ENCODE measurements at places on chromosomes 1 and 21. TPM values are rescaled to one million over a fixed set of nuclear protein-coding genes. Genes with fewer than 3 reads are reported as not detected.

- DNase-seq, result no peak
Measured at GRCh38 chr1:63116016-63116415, 206.4 kb upstream of the FOXD3 start.

- no peak for DNase-seq
Measured at GRCh38 chr1:71650119-71650518, 569.3 kb upstream of the ZRANB2 start.

DNA sequence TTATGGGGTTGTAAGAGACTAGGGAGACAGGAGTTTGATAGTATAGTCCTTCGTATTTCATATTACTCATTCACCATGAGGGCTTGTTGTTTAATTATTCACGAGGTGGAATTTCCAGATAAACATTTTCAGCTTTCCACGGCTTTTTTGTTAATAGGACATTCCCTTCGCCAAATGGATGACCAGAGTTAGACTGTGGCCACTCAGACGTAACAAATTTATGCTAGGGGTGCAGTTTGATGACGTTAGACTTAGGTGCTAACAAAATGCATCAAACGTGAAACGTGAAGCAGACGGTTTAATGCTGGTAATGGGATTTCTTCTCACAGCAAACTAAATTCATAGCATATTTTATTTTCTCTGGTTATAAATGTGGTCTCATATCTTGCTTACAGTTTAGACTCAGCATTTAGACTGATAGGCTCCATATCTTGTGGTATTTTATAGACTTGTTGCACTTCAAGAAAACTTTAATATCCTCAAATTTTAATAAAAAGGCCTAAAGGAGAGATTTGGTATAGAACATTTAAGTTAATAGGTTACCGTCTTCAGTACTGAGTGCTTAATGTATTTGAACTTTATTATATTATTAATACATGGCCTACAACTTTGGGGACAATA, 2.3 kb downstream of the DHX9 start:
- peak; percentile 17 for DNase-seq

DNA sequence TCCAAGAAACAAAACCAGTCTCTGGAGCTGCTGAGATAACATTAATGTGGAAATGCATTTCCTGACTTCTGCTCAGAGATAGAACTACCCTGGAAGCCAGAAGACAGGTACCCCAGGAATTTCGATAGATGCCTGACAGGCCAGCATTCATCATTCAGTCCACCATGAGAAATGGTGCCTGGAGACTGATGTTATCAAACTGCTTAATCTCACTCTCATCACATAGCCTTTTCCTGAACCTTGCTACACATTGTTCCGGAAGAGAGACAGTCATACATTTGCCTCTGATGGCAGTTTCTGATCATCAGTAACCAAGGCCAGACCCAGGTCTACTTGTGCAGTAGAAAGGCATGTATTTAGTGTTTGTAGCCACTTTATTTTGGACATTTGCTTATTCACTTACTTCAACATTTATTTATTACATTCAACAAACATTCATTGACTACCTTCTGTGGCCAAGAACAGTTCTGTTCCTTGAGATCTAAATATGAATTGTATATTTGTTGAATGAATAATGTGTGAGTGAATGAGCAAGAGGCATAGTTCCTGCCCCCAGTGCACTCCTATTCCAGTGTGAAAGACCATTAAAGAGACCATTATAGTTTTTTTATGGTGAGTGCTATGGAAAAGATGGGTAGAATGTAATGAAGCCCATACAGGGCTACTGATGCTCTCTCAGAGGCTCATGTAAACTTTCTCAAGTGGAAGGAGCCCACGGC, 485.7 kb downstream of the NUF2 start:
- DNase-seq, result no peak

- DNase-seq, result no peak
Measured at GRCh38 chr1:37765916-37766664, 1.2 kb upstream of the EPHA10 start.

DNA sequence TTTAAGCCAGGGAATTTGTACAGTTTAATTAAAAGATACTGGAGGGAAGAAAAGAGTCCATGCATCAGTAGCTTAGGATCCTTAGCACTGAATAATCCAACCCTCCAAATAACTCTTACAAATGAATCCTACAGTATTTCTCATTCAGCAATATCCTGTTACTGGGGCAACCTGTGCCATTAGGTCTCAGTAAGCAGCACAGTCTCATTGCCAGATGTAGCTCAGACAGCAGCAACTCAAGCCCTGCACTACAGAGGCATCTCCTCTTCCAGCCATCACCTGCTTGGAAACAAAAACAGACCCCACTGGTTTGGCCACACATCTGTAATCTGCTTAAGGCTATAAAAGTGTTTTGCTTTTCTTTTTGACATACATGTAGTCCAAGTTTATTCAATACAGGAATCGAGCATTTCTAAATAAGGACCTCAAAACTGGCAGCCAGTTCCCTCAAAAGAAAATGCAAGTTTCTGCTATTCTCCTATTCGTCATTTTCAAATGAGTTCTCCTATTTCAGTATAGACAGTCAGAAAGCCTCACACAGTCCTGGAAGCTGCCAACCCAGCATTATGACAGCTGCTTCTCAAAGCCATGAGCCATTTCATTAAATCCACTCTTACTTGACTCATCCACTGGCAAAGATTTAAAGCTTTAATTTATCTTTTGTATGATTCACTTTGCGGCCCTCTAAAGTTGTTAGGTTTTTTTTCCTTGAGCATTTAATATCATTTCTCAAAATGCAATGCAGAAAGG, 129.0 kb downstream of the APP start:
- DNase-seq, result no peak

DNA sequence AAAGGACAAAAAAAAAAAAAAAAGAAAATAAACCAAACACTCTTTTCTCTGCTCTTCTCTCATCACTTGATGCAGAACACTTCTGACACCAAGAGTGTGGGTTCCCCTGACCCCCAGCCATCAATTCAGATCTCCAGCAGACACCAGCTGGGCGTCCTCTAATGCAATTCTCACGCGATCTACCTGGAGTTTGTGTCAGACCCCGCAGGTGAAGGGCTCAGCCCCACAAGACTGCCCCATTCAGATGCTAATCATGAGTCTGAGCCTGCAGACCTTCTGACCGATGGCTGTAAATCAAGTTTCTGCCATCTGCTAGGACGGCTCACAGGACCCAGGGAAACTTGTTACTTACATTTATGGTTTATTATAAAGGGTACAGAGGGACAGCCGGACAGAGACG, 133.6 kb upstream of the C1orf174 start:
- no peak for DNase-seq

DNA sequence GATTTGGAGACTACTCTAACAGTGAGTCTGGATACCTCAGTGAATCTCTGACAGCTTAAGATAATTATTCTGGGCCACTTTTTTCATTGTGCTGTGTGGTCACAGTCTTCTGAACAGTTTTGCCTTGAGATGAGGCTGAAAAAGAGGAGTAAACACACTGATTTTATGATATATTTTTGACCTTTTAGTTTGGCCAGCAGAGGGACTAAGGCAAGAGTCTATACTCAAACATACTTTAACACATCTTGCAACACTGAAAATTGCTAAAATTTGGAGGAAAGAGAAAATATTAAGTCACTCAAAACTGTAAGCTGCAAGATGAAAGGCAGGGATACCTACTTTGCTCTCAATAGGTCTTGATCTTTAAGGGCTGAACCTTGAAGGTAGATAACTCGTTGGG, 182.7 kb downstream of the KCNT2 start:
- no peak for DNase-seq

DNA sequence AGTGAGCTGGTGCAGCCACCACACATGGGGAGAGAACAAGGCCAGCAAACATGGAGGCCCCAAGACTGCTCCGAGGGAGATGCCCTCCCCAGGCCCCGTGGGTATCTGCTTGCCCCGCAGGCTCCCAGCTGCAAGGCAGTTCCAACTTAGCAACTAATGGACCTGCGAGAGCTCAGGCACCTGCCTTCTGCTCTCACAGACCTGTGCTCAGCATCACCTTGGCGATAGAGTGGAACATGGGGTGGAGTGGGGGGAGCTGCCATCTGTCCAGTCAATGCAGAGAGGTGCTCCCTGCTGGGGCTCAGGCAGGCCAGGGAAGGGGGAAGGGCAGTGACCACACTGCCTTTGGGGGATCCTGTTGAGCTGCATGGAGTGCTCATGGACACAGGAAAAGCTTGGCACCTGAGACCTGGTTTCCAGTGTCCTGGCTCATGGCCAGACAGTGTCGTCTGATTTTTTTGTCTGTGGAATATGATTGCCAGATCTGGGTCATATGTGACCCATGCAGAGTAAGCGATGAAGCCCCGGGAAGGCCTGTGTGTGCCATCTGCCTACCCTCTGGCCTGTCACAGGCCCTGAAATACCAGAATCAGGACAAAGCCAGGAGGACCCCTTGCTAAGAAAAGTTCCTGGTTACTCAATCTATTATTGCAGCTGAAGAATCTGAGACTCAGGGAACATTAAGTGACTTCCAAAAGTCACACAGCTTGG, 39.9 kb upstream of the TENT5C start:
- DNase-seq, result no peak

- DNase-seq, result no peak
Measured at GRCh38 chr1:150804671-150805070, 3.4 kb downstream of the CTSK start.

- no peak for DNase-seq
Measured at GRCh38 chr21:44566403-44566802, 7.1 kb upstream of the KRTAP10-4 start.

- peak; percentile 55 for DNase-seq
Measured at GRCh38 chr1:1622010-1622787, 6.9 kb downstream of the MIB2 start.

DNA sequence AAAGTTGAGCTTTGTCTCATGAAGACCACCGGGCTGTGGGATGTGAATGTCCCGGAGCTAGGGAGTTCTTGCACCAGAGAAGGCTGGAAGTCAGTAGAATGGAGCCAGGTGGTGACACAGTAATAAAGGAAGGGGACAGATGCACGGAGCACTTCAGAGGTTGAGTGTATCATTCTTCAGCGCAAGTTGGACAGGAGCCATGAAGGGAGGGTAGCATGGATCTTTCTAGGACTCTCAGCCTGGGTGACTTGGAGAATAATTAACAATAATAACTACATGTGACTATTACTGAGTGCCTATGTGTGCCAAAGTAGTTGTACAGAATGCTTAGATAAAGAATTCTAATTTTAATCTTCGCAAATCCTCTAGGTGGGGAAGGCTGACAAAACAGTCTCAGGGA, 258.7 kb upstream of the AJAP1 start:
- DNase-seq, result no peak

DNA sequence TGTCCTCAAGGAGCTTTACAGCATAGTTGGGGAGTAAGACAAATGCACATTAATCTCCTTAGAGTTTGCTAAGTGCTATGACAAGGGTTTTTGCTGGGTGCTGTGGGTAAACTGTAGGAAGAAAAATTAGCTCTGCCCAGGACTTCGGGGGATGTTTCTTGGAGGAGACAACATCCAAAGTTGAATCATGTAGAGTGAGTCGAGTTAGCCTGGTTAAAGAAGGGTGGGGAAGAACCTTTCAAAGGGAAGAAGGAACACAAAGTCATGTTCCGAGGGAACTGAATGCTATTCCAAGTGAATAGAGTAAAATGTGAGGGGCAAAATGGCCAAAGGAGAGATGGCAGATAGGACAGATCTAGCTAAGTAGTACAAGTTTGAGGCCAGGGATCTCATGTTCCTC, 17.1 kb downstream of the SPRTN start:
- DNase-seq, result no peak

- DNase-seq, result no peak
Measured at GRCh38 chr1:28050776-28051175, 37.6 kb downstream of the EYA3 start.

DNA sequence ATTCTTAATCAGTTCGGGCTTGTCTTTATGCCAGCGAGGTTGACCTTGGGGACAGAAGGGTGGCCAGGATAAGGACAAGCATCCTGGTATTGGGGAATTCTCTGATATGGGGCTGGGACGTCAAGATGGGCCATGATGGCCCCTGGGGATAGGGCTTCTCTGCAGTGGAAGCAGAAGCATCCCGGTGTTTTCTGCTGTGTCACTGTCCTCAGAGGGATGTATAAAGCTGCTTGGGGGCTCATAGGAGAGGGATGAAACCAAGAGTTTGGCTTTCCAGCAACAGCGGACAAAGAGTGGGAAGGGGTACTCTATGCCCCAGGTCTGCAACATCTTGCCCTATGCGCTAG, 1.4 kb upstream of the ATP1B1 start:
- no peak for DNase-seq

GRCh38 chr1:156284757-156285156, 632 bp downstream of the TMEM79 start:
- DNase-seq, result no peak

GRCh38 chr1:171420810-171421209, 64.5 kb upstream of the PRRC2C start:
- no peak for DNase-seq

DNA sequence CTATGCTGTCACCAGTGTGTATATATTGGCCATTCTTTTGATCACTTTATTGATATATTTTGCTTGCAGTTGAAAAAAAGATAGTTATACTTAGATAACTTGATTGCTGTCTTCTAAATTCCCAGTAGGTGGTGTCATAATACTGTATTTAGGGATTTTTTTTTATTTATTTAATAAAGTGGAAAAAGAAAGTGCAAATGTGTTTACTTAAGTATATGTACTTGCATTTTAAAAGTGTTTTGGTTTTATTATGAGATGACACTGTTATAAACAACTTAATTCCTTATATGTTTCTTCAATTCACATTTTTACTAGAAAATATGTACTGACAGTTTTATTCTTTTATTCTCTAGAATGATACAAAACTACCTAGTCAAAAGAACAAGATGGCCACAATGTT, 164.8 kb downstream of the USP25 start:
- DNase-seq, result no peak

GRCh38 chr21:44969931-44970755, 30.3 kb downstream of the SLX9 start:
- DNase-seq, result no peak

KLHDC8A gene
- 0.28 TPM for total RNA-seq

DCLRE1B gene
- 6.0 TPM for total RNA-seq

MAP3K21 gene
- 9.5 TPM for total RNA-seq

CLDN14 gene
- 1.7 TPM for total RNA-seq

SLC2A5 gene
- total RNA-seq, result 7.2 TPM

Measured in hepatocyte (in vitro differentiated cells).